ENCODE measurements at places on chromosomes 2 and 18.

DNA sequence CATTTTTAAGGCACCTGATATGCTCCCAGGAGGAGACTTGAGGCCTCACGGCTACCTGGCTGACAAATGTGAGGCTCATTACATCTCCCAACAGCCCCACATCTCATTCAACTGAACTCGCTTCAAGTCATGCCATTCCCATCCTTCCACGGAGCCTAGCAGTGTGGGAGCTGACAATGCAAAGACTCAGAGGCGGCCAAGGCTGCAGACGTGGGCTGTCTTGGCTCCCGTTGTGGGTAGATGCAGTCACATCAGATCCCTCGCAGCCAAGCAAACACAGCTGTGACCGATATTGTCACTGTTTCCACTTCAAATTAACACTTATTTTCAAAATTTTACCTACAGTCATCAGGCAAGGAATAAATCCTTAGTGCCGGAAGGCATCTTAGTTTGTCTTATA is 64.0 kb upstream of the TRIB2 start:
- DNase-seq: no peak

DNA sequence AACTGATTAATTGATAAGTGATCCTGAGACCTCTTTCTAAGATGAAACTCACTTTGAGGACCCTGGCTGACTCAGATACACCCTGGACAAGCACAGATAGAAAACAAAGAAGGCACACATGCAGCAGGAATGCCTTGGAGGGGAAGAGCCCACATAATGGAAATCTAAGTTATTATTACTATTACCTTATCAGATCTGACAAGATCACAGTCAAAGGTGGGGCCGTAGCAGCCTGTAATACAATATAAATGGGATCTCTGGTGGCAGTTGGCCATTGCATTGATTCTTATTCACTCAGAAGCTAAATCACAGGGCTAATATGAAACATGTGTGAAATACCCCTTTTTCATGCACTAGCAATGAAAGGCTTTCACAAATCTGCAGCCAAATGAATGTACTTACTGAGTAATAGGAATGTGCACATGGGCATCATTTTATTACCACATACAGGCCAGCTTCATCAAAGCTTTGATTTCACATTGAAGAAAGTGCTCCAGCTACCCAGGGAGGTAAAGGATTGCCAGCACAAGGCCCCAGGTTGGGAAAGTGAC is 84.0 kb downstream of the ZBTB7C start:
- DNase-seq: no peak

GRCh38 chr2:231256494-231256893 is 58.1 kb downstream of the ARMC9 start:
- no peak for DNase-seq

GRCh38 chr2:144356402-144356801 is 163.5 kb downstream of the ZEB2 start:
- no peak for DNase-seq

DNA sequence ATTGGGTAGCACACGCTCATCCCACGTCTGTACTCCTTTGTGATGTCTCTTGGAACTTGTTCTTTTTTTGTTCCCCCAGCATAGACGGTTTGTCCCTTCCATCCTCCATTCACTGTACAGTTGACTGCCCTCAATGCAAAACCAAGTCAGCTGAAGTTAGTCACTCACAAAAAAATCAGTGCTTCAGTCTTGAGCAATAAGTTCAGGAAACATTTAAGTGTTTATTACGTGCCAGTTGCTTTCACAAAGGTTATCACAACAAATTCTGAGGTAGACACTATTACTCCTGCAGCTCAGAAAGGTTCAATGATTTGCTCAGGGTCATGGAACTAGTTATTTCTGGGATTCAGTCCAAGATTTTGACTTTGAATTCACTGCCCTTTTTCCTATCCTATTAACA is 102.2 kb downstream of the PDE1A start:
- no peak for DNase-seq

DNA sequence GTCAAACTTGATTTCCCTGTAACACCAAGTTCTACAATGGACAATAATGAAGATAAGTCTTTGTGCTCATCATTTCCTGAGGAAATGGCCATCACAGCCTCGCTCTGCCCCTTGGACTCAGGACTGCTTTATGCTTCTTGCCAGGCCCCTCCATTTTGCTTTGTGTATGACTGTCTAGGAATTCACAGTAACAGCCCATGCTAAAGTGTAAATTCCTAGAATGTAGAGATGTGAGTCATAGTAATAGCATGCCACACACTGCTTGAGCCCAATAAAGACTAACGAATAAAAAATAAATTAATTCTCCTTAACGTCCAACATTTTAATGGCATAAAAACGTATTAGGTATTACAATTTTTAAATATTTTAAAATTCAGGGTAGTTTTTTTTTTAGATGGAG is 226.5 kb downstream of the PID1 start:
- no peak for DNase-seq

- no peak for DNase-seq
These were observed 78.4 kb downstream of the NAPG start for GRCh38 chr18:10604182-10604581.

GRCh38 chr2:226874749-226875148 is 38.9 kb downstream of the RHBDD1 start:
- no peak for DNase-seq

- peak; percentile 40 for DNase-seq
These were observed 129.6 kb upstream of the SLC1A4 start for GRCh38 chr2:64859312-64860212.

DNA sequence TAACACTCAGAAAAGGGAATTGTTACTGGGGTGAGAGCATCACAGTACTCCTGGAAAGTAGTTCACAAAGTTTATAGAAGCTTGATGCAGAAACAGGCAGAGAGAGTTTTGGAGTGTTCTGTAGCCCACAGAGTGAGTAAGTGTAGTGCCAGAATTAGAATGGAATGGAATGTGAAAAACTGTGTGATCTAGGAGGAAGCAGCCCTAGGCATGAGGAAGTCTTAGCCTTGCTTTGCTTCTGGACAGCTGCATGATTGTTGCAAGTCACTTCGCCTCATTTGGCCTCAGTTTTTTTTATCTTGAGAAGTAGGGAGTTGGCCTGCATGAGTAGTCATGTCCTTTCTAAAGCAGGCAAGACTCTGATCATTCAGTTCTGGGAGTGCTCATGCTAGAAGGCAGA is 10.9 kb downstream of the SERPINB12 start:
- DNase-seq: no peak

DNA sequence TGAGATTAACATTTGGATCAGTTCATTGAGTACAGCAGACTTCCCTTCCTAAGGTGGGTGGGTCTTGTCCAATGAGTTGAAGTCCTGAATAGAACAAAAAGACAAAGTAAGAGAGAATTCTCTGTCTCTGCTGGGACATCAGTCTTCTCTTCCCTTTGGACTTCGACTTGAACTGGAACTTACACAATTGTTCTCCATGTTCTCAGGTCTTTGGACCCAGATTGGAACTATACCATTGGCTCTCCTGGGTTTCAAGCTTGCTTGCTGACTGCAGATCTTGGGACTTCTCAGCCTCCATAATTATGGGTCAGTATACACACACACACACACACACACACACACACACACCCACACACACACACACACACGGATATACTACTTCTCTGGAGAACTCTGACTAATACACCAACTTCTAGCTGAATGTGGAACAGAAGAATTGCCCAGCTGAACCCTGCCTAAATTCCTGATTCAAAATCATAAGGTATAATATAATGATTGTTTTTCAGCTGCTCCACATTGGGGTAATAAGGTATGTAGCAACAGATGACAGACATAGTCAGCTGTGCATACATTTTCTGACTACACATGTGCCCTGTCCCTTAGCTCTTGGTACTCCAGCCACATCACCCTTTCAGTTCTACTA is 214.0 kb downstream of the TGIF1 start:
- DNase-seq: no peak

DNA sequence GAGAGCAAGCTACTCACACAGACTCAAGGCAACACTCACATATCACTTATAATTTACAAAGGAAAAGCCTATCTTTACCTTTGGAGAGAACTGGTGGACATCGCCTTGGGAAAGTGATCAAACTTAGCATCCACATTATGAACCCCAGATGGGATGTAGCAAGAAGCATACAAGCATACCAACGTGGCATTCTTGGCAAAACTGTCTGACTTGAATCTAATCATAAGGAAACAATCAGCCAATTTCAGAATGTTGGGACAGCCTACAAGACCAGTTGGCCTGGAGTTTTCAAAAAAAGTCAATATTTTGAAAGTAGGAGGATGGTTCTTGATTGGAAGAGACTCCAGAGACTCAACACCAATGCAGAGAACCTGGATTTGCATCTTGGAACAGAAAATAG is 79.1 kb upstream of the PMAIP1 start:
- DNase-seq: no peak

- no peak for DNase-seq
These were observed 26.7 kb downstream of the AGPS start for GRCh38 chr2:177419274-177419673.

DNA sequence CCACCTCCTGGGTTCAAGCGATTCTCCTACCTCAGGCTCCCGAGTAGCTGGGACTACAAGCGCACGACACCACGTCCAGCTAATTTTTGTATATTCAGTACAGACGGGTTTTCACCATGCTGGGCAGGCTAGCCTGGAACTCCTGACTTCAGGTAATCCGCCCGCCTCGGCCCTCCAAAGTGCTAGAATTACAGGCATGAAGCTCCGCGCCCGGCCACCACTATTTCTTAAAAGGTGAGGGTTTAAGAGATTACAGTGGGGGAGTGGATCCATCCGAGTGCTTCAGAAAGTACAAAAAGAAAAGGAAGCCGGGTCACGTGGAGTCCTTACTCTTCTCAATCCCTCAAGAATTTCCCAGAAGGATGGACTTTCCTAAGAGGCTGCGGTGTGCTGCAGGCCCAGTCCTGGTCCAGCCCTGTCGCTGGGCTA is 146.9 kb downstream of the ANKRD44 start:
- no peak for DNase-seq

DNA sequence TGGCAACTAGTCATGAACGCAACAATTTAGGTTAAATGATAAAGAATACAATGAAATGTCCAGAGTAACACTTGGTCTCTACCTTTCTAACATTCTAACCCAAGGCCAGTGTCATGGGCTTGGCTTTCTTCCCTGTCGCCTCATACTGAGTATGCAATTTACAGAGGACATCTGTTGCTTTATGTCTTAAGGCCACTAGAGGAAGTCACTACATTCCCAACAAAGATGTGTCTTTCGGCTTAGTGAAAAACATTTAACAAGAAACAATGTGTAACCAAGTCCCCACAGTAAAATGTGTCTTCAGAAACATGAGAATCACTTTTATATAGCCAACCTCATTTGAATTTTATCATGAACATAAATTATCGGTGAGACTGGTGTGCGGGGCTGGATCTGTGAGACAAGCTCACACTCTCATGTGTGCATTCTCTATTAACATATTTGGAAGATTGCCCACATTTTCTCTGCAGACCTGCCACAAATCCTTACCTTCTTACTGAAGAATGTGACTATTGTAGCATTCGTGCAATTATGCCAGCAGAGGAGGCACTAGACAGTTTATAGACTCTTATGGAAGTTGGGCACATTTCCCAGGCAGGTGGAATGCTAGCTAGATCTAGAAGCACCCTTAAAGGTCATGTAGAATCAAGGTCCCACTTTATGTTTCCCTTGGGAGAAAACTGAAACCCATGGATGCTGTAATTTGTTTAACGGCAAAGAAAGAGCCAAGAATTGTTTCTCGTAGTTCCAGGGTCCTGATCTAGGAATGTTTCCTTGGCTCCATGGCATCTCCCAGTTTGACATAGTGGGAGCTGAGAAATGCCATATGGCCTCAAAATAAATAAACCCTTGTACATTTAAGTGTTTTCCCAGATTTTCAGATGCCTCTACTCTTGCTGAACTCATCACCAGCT is 101.8 kb downstream of the CD226 start:
- DNase-seq: no peak

DNA sequence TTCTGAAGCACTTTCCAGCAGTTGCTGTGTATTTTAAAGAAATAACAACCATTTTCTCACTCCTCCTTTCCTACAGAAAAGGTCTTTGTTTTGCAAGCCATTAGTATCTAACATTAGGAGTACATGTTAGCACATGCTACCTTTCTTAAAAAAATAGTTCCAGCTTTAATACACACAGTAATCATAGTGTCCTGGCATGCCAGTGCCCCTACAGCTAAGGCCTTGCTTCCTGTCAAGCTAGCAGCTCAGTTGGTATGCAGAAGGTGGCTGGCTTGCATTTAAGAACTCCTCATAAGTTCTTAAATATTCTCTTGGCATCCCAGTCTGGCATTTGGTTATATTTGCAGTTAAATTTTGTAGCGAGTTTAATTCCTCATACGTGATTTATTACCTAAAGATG is 141.3 kb upstream of the IL1R2 start:
- no peak for DNase-seq

DNA sequence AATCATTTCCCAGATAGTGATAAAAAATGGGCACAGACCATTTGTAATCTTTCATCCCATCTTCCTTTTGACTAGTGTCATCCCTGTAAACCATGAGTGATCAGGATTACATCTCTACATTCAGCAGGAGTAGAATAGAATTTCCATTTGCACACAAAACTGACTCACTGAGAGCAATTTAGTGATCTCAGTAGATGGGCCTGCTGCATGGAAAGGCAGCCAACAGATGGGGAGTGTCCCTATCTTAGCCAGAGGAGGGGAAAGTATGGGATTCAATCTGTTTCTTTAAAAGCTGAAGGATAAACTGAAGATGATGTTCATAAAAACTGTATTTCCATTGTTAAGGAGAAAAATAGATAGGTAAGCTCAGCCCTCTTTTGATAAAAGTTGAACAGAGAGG is 441.7 kb downstream of the ZNF521 start:
- DNase-seq: no peak

DNA sequence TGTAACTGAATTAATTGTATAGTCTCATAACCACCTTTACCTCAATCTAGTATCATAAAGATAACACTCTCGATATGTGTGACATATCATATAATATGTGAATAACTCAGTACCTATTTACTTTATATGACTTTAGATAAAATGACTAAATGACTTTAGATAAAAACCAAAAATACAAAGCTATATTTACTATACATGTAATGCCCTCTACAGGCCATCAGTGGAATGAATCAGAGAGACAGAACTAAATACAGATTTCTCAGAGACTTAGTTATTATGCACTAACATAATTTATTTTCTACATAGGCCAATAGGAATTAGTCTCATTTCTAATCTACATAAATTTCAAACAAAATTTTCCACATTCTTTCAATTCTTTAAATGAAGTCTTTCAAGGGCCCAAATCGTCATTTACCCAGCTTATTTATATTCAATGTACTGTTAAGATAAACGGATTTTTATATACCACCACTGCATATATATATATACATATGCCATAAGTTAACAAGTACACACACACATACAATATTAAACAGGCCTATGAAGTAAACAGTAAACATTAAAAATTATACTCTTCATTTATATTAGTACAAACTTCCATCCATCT is 219.9 kb downstream of the EXOC6B start:
- DNase-seq: peak; percentile 2

DNA sequence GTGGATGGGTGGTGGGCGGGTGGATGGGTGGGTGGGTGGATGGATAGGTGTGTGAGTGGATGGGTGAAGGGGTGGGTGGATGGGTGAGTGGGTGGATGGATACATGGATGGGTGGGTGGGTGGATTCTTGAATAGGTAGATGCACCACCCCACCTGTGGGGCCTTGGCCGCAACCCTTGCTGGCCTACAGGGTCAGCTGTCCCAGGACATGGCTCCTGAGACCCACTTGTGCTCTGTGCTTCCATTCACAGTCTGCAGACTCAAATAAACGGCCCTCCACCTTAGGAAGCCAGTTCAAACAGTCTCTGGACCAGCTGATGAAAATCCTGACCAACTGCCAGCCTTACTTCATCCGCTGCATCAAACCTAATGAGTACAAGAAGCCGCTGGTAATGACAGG is 54.4 kb downstream of the MYO7B start:
- DNase-seq: no peak
